CD8-positive, alpha-beta memory T cell (primary cell): ENCODE measurements at places on chromosomes 16 and 17. TPM values are rescaled to one million over a fixed set of nuclear protein-coding genes. Genes with fewer than 3 reads are reported as not detected.

- no peak for DNase-seq
Observed at GRCh38 chr17:53462393-53462811, 360.3 kb upstream of the KIF2B start.

DNA sequence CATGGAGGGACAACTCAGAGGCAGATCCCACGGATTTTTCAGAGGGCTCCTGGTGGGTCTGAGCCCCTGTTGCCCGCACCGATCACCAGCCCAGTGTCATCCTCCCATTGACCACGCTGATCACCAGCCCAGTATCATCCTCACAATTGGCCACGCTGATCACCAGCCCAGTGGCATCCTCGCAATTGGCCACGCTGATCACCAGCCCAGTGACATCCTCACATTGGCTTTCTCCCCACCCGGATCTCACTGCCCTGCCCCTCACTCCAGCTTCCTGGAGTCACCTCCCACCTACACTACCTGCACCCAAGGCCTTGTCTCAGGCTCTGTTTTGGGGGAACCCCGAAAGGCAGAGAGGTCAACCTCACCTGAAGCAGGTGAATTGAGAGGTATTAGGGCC lies 358.2 kb upstream of the TNRC6C start:
- DNase-seq, result no peak

- no peak for DNase-seq
Observed at GRCh38 chr16:50591800-50592771, 43.9 kb downstream of the NKD1 start.

DNA sequence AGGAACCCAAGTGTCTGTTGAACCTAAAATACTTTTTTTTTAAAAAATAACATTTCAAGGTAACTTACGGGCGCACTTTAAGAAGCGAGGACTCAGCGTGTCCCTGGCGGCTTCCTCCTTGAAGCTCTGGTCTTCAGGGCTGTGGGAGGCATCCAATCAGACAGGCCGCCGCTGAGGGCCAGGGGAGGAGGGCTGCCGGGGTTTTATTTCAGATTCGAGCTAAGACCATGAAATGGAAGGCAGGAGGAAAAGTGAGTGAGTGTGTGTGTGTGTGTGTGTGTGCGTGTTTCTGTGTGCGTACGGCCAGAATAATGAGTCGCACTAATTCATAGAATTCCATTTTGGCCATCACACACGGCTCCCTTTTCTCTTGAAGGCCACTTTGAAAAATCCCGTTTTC lies 41.1 kb downstream of the C16orf78 start:
- no peak for DNase-seq

DNA sequence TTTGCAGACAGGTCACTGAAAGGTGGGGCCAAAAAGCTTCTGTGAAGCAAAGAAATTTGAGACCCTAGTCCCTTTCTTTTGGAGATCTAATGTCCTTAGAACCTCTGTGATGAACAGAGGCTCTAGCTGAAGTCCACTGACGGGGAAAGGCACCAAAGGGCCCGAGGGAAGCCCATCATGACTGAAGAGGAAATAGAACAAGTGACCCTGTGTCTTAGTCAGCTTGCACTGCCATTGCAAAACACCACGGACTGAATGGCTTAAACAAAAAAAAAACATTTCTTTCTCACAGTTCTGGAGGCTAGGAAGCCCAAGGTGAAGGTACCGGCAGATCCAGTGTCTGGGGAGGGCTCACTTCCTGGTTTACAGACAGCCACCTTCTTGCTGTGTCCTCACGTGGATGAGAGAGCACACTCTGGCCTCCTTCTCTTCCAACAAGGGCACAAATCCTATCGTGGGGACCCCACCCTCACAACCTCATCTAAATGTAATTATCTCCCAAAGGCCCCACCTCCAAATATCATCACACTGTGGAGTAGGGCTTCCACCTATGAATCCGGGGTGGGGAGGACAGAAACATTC lies 24.3 kb upstream of the ASGR2 start:
- DNase-seq, result no peak

DNA sequence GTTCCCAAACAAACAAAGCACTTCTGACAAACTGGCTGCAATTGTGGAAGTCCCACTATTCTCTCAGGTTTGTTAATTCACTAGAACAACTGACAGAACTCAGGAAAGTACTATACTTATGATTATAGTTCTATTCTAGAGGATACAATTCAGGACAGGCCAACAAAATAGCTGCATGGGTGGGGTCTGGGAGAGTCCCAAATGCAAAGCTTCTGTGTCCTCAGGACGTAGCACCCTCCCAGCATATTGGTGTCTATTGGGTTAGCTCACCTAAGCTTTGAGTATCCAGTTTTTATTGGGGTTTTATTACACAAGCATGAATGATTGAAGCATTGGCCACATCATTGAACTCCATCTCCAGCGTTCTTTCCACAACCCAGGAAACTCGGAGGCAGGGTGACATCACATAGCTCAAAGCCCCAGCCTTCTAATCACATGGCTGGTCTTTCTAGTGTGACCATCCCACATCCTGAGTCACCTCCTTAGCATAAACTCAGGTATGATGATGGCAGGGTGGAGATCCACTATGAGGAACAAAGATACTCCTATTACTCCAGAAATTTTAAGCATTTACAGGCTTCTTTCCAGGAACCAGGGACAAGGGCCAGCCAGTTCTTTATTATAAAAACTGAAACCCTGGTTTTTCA lies 43.9 kb upstream of the CCNF start:
- DNase-seq, result no peak

DNA sequence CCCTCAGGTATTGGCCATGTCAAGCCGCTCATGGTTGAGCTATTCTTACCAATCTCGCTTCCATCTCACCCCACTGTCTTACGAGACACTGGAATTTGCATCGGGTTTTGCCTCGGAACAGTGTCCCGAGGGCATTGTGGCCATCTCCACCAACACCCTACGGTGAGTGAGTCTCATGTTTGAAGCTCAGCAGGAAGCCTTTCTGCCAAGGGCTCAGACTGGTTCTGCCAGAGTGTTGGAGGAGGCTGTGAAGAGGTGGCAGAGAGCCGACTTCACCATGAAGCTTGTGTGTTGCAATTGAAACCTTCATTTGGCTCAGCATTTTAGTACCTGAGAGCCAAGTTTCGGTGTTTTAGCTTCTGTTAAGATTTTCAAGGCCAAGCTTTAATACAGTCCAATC lies 38.0 kb downstream of the SF3B3 start:
- DNase-seq, result no peak

- peak; percentile 56 for DNase-seq
Observed at GRCh38 chr17:74957935-74958740, 14.4 kb downstream of the HID1 start.

DNA sequence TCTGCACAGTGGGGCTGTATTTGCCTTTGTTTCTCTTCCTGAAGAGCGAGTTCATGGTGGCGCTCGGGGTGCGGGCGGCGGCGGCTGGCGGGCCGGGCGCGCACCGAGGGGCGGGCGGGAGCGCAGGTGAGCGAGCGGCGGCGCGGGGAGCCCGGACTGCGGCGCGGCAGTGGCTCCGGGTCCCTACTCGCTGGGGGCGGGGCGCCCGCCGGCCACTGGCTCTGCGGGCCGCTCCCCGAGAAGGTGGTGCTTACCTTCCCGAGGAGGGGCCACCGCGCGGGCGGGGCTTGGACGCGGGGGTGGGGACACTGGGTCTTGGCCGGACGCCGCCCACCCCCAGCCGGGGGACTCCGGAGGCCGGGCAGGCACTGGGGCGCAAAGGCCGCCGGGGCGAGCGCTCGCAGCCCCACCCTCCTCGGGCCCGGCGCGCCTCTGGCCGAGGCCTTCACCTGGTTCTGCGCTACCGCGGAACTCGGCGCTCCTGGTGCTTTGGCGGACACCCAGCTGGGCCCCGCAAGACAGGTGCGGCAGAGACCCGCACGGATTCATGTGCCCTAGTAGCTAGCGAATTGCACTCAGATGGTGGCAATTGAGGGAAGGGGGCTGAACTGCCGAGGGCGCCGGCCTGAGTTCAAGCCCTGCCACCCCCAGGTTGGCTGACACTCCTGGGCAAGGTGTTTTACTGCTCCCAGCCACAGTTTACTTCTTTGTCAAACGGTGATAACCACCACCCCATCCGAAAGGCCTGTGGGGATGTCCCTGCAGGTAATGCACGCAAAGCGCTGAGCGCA lies at the start of gene PPL:
Gene PPL (minus strand): TSS at position 158 of the 791 bp plus-strand sequence. CDS start 103 bp downstream, at position 55.
- DNase-seq, result no peak

- DNase-seq, result no peak
Observed at GRCh38 chr17:27946513-27946912, 53.3 kb upstream of the LYRM9 start.

- no peak for DNase-seq
Observed at GRCh38 chr16:29111421-29111820, 126.6 kb downstream of the LAT start.

GRCh38 chr17:43392397-43392796 lies 6.4 kb upstream of the ARL4D start:
- no peak for DNase-seq

DNA sequence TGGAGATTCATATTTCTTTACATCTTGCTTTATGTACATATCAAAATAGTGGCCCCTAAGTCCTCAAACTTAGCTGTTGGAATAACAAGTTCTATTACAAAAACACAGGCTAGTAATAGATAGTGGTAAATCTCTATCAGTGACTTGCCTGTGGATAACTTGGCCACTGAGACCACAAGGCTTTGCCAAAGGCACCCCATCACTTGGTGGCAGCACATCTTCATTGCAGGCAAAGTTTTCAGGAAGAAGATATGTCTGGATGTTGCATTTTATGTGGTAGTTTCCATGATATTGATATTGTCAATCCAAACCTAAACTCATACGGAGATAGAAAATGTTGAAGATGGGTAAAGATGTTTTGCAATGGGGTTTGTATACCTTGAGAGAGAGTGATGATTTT lies 58.5 kb downstream of the KNOP1 start:
- DNase-seq, result no peak

DNA sequence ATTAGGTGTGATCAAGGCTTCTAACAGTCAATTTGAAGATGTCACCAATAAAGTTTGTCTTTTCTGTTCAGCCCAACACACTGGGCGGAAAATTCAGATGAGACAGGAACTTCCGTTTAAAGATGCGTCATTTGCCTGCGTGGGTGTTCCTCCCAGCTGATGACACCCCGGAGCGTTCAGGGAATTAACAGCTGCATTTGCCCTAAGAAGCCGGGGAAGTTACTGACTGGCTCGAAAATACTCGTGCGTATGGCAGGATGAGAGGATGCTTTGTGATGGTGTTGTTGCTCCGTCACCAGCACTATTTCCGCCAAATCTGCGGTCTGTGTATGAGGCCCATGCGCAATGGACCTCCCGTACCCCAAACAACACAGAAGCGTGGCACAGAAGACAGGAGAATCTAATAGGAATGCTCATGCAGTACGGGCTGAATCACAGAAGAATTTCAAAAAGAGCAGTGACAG lies 11.9 kb upstream of the PVALEF start:
- DNase-seq, result no peak

GRCh38 chr17:43658900-43659299 lies 2.8 kb downstream of the MEOX1 start:
- DNase-seq, result no peak

DNA sequence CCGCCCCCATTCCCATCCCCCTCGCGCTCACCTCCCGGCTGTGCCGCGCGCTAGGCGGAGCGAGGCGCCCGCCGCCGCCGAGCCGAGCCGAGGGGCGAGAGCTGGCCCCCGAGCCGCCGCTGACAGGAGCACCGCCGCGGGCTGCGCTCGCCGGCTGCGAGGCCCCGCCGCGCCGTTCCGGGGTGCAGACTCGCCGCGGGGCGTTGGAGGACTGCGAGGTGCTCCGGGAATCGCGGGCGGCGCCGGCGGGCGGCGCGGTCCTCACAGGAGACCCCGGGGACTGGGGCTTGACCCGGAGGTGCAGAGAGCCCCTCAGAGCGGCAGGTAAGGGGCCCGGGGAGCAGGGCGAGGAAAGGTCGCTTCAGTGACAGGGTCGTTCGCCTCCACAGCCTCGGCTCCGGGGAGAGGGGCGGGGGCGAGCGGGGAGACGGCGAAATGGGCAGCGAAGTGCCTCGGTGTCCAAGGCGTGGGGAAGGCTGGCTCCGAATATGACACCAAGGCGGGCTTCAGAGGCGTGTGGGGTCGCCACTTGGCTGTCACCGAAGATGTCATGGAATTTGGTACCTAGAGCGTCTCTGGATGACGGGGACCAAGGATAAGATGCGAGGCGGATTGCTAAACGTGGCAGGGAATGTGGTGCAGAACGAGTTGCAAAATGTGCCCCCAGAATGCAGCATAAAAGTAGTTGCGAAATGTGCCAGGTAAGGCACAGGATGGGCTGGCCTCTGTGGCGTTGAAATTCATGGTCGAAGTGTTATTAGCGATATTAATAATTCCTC lies 580 bp downstream of the TANC2 start:
- DNase-seq, result no peak

DNA sequence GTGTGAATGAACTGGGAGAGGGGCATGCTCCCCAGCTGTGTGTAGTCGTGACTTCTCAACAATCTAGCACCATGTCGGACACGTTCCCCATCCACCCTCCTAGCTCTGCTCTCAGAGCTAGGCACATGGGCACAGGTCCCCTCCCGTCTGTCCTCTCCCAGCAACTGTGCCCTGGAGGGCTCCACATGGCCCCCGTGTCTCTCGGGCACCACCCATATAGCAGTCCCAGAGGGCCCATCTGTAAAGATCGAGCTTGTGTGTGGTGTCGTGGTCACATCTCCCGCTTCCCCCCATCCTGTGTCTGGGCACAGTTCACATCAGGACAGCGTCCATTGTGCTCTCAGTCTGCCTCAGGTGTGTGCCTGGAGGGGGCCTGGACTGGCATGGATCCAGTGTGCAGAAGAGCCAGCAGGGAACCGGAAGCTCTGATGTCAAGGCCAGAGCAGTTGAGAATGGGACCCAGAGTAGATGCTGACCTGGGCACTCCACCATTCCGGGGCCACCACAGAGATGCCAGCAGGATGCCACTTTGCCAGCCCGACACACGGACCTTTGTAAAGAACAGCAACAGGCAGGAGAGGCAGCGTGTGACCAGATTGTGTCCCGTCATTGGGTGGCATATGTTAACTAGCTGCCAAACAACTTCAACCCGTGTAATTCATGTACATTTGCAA lies 55.7 kb downstream of the MARF1 start:
- no peak for DNase-seq

The ANKRD40 gene
- 48.2 TPM for total RNA-seq

The TEKT1 gene
- not detected for total RNA-seq

The CCL13 gene
- total RNA-seq, result not detected

The RAB37 gene
- total RNA-seq, result 6.0 TPM

The TP53TG3F gene
- not detected for total RNA-seq

The TK1 gene
- total RNA-seq, result 86.2 TPM

The CES4A gene
- 4.2 TPM for total RNA-seq
